ENCODE measurements at places on chromosomes 1 and 21.

- DNase-seq: no peak
Measured at GRCh38 chr1:154492115-154492514, 9.9 kb upstream of the TDRD10 start.

DNA sequence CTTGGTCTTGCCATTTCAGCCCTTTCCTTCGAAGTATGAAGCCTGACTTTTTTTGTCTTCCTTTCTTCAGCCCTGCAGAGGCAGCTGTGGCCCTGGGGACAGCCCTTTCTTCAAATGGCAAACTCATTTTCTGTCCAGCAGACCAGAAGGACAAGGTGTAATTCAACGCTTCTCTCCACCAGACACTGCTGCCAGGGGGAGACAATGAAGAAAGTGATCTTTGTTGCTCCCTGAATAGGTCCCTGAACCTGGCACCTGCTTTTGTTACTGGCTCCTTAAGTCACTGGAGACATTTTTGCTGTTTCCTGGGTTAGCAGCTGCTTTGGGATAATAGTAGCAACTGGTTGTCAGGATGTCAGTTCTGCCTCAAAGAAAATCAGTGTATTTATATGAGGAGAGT lies 50.8 kb upstream of the MACF1 start:
- DNase-seq: no peak

DNA sequence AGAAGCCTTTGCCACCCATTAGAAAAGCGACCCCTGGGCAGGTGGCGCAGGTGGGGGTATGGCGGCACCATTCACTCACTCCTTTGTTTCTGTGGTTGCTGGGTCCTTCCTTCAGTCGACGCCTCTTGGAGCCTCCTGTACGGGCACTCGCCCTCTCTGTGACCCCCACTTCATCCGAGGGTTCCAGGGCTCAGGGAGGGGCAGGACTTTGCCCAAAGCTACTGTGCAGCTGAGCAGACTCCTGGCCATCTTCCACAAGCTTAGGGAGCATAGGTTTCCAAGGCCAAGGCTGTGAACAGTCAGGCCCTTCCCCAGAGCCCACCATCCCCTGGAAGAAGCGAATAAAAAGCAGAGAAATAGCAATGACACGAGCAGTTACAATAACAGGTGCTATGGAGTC lies 190.7 kb upstream of the ARHGEF16 start:
- DNase-seq: no peak

GRCh38 chr1:215473943-215474342 lies 93.2 kb upstream of the KCTD3 start:
- DNase-seq: no peak

DNA sequence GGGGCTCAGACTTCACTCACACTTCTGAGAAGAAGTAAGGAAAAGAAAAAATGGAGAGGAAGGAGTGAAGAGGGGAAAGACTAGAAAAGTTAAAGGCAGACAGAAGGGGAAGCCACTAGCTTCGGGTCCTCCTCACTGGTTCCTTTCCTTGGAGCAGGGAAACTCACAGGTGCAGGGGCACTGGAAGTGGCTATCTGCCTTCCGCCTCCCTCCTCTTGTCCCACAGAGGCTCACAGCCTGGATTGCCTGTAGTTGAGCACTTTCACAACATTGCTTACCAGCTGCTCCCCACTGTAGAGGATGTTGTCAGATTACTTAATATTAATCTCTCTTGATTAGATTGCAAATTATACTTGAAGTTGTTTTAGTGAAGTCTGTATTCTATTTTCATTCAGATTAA lies 21.6 kb upstream of the ABCA4 start:
- no peak for DNase-seq

- DNase-seq: no peak
Measured at GRCh38 chr21:36684957-36685714, 13.8 kb upstream of the SIM2 start.

DNA sequence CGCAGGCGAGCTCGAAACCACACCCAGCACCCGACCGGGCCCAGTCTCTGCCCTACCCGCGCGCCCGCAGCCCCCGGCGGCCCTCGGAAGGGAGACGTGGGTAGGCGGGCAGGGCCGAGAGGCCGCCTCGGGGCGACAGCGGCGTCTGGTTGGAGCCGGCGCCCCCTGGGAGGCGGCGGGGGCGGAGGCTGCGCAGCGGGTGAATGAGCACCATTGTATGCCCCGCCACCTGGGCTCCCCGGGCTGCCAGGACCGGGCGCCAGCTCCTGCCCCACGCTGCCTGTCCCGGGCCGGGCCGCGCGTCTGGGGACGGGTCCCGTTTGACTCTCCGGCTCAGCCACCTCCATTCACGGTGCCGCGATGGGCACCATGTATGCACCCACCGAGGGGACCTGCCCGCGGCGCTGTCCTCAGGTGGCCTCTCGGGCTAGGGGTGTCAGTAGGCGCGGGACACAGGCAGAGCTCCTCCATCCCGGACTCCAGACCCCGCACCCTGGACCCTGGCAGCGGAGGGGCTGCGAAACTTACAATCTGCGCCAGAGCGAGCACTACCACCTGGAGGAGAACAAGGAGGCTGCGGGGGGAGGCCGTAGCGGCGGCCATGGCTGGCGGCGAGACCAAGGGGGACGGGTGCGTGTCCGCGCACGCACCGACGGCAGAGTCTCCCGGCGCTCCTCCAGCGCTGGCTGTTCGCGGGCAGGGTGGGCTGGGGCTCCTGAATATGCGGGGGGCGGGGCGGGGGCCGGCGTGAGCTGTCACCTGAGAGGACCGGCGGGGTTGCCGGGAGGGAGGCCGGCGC lies at the start of gene COL9A2:
Gene COL9A2, minus strand, starts transcription at position 692 of the 799 bp plus-strand sequence. Its CDS starts 89 bp downstream, at position 603.
- peak; percentile 36 for DNase-seq

DNA sequence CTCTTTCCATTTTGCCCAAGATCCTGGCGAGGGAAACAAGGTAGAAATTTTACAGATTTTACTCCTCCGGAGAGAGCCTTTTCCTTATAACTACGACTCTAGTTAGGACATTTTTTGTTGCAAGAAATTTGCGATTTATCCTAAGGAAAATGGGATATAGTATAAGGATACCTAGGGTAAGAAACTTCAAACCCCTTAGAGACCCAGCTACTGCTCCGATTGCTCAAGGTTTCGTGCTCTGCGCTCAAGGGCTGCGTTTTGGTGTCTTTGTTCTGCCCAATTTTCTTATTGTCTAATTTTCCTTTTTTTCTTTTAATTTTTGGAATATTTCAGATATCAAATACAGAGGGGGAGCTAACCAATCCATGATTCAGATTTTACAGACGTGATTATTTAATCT lies 1.5 kb downstream of the TTC3 start:
- no peak for DNase-seq

DNA sequence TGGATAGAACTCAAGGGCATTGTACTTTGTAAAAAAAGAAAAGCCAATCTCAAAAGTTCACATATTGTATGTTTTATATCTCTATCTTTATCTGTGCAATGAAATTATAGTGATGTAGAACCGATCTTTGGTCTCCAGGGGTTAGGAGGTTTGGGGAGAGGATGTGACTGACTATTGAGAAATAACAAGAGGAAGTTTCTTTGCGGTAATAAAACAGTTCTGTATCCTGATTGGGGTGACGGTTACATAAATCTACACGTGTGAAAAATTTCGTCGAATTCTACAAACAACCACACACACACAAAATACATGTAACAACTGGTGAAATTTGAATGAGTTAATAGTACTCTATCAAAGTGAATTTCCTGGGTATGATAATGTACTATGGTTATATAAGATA lies 10.6 kb upstream of the OR2T33 start:
- no peak for DNase-seq

- no peak for DNase-seq
Measured at GRCh38 chr1:232327899-232328298, 302.0 kb downstream of the SIPA1L2 start.

- DNase-seq: no peak
Measured at GRCh38 chr1:51268634-51269033, 32.6 kb downstream of the RNF11 start.

- no peak for DNase-seq
Measured at GRCh38 chr1:46735708-46736324, 16.9 kb upstream of the EFCAB14 start.

- DNase-seq: no peak
Measured at GRCh38 chr1:57832612-57833011, 408.8 kb upstream of the DAB1 start.

GRCh38 chr1:165539306-165539705 lies 4.5 kb upstream of the LRRC52 start:
- no peak for DNase-seq

GRCh38 chr1:44485934-44486460 lies 80.9 kb downstream of the RNF220 start:
- no peak for DNase-seq

DNA sequence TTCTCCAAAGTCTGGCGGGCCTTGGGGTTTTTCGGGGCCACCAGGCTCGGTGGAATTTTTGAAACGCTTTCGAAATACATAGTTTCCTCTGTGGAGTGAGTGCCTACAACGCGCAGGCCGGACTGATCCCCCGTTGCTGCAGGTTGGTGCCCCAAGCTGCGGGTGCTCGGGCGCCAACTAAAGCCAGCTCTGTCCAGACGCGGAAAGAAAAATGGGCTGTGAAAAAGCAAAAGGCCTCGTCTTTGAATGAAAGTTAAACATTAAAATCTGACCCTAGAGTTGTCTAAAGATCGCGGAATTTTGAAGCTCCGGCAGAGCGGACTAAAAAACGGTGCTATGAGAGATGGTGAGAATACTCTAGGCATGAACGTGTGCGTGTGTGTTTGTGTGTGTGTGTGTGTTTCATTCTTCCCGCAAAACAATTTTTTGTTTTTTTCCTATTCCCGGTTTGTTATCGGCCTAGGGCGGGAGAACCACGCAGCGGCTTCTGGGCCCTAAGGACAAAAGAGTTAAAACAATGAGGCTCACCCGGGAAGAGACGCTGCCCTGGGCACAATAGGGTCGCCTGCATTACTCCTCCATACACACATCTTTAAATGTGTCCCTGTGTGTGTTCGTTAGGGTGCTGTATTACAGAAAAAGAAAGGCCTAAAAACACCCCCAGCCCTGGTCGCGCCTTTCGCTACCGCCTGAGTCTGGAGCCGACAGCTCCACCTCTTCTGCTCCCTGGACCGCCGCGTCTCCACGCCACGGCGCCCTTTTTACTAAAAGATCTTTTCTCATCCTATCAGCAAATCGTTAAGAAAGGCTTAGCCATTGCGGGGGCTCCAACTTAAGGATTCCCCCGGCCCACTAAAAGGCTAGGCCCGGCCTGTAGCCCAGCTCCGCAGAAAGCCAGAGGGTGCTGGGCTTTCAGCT lies 3.2 kb downstream of the TBX15 start:
- no peak for DNase-seq

- DNase-seq: no peak
Measured at GRCh38 chr1:201882665-201883132, 6.0 kb upstream of the SHISA4 start.

DNA sequence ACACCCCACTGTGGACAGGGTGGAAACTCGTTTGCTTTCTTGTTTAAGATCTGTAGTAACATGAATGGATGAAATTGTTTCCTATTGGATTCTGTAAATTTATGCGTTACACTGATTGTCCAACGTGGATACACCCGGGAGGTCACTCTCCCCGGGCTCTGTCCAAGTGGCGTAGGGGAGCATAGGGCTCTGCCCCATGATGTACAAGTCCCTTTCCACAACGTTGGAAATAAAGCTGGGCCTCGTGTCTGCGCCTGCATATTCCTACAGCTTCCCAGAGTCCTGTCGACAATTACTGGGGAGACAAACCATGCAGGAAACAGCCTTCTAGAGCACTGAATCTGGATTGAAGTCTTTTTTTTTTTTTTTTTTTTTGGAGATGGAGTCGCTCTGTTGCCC lies 1.4 kb downstream of the RCC1 start:
- DNase-seq: peak; percentile 35

DNA sequence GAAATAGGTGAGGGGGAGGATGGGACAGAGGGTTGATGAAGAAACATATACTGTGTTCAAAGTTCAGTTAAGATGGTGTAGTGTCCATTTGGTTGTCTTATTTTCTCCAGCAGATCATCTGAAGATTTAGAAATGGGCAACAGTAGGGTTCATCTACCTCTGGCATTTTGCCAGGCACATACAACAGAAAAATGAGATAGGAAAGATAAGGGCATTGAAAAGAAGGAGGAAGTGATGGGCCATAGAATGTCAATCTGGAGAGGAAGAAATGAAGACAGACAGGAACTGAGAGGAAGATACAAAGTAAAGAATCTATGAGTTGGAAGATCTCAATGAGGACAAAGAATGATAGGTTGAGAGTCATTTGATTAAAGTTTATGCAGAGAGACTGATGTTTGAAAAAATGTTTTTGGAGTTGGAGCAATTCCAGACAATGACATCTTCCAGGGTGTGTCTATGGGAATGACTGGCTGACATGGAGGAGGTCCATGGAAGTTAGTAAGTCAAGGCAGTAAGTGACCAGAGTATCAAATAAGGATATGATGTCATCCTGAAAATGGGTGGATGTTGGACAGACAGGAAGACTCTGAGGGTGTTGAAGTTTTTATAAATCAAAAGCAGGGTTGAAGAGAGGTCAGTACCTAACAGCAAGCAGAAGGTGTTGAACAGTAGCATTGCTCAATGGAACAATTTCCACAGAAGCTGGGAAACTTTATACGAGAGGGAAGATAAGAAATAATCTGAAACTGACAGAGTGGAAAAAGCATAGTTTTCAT lies 18.7 kb upstream of the CD55 start:
- DNase-seq: no peak

GRCh38 chr1:198157847-198158725 lies 1.3 kb downstream of the NEK7 start:
- DNase-seq: no peak

- DNase-seq: no peak
Measured at GRCh38 chr1:145695821-145696629, 11.1 kb downstream of the PDZK1 start.

DNA sequence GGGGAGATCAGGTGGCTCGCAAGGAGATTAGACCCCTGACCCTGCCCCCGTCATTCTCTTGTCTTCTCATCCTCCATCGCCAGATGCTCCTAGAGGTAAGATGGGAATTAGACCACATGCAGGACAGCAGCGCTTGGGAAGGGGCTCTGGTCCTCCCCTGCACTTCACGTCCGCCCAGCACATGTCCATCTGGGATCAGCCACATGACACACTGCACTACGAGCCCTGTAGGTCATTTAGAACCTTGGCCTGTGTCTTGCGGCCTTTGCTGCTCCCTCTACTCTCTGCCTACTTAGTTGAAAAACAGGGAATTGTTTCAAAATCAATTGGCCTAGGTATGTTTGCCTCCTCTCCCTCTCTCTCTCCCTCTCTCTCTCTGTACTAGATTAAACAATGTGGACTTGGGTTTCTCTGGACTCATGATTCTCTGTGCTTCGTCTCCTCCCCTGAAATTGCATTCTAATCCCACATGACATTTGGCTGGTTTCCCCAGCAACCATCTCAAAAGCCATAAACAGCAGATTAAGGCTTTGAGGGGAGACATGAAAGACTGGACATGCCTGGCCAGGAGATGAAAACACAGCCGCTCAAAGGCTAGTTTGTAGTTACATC lies 3.8 kb upstream of the NCMAP start:
- DNase-seq: no peak

GRCh38 chr1:90779573-90779972 lies 62.5 kb upstream of the BARHL2 start:
- no peak for DNase-seq

GRCh38 chr1:208888376-208888775 lies 644.2 kb upstream of the PLXNA2 start:
- DNase-seq: no peak

DNA sequence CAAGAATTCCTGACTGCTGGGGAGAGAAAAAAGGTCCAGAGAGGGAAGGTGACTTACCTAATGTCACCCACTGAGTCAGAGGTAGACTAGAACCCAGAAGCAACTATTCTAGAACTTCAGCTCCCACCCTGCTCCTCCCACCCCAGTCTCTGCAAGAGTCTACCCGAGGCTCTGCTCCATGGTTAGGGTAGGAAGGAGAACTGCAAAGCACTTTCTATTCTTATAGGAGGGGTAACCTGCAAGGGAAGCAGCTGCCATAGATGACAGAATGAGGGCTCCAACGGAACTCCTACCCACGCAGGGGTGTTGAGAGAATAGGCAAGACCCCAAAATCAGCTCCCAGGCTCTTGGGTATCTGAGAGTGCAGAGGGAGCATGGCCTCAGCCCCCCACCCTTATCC lies 4.3 kb downstream of the SLC9A1 start:
- DNase-seq: no peak
